ENCODE measurements at places on chromosomes 7 and 10. TPM values are rescaled to one million over a fixed set of nuclear protein-coding genes. Genes with fewer than 3 reads are reported as not detected.

GRCh38 chr10:133124357-133125211, 35.4 kb upstream of the KNDC1 start:
- no peaks in the 10 kb centered on the region for H3K4me1 ChIP-seq
- H3K27me3 ChIP-seq = no peaks in the 10 kb centered on the region
- no peaks in the 10 kb centered on the region for H3K36me3 ChIP-seq
- no peak overlapping the region for H3K4me3 ChIP-seq
- H3K27ac ChIP-seq = no peak overlapping the region
- no peak for DNase-seq

GRCh38 chr7:49643321-49643720, 130.1 kb upstream of the VWC2 start:
- no peak overlapping the region for H3K27ac ChIP-seq
- DNase-seq = no peak
- H3K4me1 ChIP-seq = no peaks in the 10 kb centered on the region
- no peak overlapping the region for H3K4me3 ChIP-seq
- no peaks in the 10 kb centered on the region for H3K27me3 ChIP-seq
- no peaks in the 10 kb centered on the region for H3K36me3 ChIP-seq

GRCh38 chr7:31890198-31890597, 180.0 kb downstream of the PDE1C start:
- H3K27ac ChIP-seq = peak overlapping the region; percentile 38
- no peak overlapping the region for H3K4me3 ChIP-seq
- H3K4me1 ChIP-seq = peaks cover 62% of the 10 kb centered on the region
- no peak for DNase-seq
- H3K36me3 ChIP-seq = peaks cover 8% of the 10 kb centered on the region
- no peaks in the 10 kb centered on the region for H3K27me3 ChIP-seq

DNA sequence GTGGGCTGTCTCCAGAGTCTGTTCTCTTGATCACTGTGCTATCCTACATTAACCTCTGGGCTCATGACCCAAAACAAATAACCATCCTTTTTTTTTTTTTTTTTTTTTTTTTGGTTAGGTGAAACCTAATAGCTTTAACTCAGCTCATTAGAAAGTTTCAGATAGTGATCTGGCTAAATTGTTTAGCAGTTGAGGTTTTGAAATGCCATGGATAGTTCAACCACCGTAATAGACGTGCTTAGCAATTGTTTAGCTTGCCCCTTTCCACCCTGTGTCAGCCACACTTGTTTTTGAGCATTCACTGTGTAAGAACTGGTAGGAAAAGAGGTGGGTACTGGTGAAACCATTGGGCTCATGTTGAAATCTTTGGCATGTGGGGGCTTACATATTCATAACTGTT, 3.8 kb downstream of the PLCE1 start:
- DNase-seq = no peak
- H3K4me3 ChIP-seq = no peak overlapping the region
- peaks cover 28% of the 10 kb centered on the region for H3K4me1 ChIP-seq
- peaks cover 9% of the 10 kb centered on the region for H3K36me3 ChIP-seq

MYO1G gene
- 0.05 TPM for total RNA-seq

Data from osteocyte (in vitro differentiated cells).